ENCODE measurements at places on chromosomes 12 and 14.

GRCh38 chr12:124477107-124477915 is 90.1 kb downstream of the NCOR2 start:
- no peak for DNase-seq

- no peak for DNase-seq
These were observed 1226.5 kb downstream of the GALC start for GRCh38 chr14:86766469-86766868.

DNA sequence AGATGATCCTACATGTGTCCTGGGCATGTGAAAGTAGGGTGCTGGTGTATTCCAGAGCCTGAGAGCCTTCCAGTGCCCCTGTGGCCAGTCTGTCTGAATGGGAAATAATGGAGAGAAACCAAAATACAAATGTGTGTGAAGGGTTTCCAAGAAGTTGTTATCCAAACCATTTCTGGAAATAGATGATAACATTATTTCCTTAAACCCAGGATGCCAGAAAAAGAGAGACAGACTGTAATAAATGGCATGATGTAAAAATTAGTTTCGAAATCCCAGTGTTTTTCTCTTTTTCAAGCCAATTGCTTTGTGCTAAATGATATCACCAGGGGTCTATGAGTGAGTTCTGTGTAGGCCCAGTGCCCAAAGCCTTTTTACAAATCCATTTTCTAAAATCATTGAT is 175.3 kb downstream of the PHLDA1 start:
- DNase-seq, result no peak

GRCh38 chr14:59634617-59635016 is 58.0 kb upstream of the CCDC175 start:
- no peak for DNase-seq

- DNase-seq, result no peak
These were observed 18.3 kb upstream of the TXNRD1 start for GRCh38 chr12:104197264-104197663.

Data from mucosa of descending colon (tissue), 3 donors.